GM12864 (cell line): ENCODE measurements at places on chromosomes 12 and 14.
A peak's percentile ranks its signal among the peaks of the same experiment; 100 is the strongest.

DNA sequence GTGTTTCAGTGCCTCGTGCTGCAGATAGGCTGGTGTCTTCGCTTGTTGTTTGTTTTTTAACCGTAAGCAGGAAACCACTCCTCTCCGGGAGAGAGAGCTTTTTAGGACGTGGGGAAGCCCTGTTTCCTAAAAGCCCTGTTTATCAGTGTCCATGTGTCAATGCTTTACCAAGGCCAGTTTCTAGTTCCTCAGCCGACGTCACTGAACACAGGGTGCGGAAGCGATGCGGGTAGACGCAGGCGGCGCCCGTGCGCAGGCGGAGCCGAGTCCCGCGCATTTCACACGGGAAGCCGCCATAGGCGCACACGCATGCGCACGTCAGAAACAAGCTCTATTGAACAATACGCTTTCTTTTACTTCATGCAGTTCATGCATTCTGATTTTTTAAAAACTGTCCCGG, 79.8 kb downstream of the GLT1D1 start:
- no peak for DNase-seq

DNA sequence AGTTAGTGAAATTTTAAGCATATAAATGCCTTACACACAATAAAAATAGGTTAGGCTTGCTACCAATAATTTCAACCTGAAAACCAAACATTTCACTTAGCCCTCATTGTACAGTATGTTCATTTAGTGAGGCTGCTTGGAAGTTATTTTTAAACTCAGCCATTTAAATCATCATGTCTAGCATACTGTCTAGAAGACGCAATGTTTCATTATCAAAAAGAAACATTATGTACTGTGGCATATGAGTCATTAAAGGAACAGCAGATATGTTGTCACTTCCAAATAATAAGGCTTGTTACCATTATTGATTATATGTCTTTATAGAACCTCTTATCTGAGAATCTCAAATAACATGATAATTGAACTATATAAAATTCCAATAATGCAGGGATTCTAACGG, 304.7 kb downstream of the RMST start:
- DNase-seq, result no peak

DNA sequence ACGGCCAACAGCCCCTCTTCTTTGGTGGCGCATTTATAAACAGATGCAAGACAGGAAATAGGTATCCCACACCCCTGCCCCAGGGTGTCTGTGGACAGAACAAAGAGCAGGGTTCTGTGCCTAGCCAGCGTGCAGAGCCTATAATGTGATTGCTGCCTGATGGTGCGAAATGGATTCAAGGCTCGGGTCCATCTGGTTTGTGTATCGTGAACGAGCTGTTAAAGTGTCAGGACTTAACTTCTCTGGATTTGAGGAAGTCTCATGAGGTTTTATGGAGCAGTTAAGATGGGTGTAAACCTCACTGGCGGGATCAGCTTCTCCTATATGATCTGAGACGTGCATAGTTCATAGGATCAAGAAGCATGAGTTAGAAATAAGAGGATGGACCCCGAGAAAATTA, 388.7 kb upstream of the TBX3 start:
- DNase-seq, result no peak

DNA sequence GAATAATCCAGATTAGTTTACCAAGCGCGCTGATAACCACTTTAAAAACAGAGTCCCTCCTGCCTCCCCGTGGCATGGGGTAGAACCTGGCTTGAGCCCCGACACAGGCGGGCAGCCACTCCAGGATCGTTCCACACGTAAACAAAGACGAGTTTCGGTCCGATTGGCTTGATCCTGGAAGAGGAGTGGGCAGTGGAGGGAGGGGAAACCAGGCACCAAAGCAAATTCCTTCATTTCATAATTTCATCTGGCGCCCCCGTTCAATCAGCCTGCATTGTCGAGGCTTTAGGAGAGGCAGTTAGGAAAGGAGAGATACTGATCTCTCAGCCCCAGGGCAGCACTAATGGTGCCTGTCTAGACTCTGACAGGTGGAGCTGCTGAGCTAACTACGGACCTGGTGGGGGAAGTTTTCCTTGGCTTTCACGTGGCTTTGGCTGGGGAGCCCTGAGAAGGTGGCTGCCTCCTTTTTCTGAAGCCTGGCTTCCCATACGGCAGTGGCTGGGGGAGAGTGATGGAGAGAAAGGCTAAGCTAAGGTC, 751 bp upstream of the GPRC5A start:
- DNase-seq, result no peak

DNA sequence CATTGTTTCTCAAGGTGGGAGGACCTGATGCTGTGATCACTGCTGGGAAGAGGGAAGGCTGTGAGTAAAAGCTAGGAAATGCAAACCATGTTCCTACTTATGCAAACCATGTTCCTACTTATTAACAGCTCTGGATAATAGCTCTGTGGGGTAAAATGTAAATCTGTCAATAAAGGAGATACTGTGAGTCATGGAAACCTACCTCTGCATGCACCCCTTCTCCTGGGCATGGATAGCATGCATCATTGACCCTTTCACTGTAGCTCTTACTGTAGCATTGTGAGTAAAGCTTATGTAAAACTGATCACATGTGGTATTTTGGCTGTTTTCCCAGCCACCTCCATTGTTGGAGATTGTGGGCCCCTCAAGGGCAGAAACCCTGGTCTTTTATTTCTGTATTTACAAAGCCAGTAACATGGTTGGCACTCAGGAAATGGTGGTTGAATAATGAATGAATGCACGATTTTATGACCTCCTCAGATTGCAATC, 253.7 kb downstream of the GRIN2B start:
- DNase-seq, result no peak

DNA sequence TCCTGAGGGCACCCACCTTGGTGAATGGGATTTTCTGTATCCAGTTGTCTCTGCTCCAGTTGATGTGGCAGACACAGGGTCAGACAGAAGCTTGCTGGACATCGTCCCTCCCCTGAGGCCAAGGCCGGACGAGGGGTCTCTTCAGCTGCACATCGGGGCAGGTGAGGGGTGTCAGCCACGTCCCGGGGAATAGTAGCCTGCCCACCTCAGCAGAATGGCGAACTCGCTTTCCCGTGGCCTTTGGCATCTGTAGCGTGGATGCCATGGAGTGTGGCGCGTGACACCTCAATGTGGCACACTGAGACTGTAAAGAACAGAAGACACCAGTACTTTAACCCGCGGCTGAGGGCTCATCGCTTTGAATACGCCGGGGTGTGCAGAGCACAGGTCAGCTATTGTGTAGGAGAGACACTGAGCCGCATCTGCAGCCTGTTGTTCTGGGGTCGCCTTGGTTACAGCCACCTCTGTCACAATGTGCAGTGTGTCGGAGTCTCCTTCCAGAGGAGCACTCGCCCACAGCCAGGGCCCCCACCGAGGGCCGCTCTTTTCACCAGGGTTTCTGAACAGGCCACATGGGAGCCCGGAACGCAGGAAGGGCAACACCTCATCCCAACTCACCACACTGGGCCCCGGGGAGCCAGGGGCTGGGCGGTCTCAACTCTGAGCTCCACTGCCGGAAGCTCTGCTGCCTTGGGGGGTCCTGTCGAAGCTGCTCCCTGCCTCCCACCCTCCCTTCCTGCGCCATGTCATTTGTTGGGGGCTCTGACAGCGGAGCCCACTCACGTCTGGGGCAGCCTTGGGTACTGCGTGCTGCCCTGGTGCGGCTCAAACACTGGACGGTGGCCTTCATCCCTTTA, 77.0 kb downstream of the ADGRD1 start:
- no peak for DNase-seq

DNA sequence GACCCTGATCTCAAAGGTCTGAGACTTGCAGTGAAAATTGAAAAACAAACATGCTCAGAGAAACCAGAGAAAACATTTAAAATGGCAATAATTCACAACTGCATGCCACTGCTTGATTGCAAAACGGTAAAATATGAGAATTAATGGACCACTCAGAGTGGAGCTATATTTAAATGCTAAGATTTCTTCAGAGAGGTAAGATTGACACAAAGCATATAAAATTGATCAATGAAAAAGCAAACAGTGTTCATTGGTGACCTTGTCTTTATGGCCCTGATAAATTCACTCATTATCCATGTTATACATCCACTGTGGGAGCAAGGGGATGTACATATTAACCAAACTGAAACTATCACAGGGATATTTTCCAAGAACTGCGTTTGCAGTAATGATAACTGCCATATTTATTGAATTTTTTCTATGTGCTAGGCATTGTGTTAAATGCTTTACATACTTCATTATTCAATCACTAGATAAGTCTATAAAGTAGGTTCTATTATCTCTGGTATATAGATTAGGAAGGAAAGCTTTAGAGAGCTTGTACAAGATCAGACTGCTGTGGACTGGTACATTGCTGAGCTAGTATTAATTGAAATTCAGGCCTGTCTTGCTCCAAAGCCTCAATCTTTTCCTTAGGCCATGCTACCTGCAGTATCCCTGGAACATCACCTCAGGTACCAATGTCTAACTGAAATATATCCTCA, 113.9 kb upstream of the LMO3 start:
- DNase-seq, result no peak

DNA sequence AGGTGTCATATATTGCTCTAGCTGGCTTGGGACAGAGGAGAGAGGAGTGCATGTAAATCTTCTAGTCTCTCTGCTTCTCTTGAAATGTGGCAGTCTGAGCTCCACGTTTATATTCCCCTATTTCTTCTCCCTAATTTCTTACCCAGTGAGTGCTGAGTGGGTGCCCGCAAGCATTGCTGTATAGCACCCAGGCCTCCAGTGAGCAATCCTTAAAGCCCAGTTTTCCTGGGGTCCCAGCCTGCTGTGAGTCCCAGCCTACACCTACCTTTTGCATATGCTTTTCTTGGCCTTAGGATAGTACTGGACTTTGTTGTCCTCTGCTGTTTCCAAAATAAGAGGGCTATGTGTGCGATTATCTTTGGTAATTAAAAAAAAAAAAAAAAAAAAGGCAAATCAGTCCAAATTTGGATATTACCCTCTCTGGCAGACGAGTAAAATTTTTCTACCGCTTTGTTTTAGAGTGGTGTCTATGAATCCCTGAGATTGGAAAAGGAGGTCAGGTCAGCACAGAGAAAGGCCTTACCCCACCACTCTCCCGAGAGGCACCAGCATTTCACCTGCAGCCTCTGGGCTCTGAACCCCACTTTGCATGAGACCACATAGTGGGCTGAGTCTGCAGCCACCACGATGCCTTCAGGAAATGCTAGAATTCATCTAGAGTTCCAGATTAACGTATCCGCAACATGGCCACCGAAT, 1.1 kb downstream of the MGST1 start:
- DNase-seq, result no peak

GRCh38 chr14:24435192-24435810, 5.5 kb downstream of the KHNYN start:
- no peak for DNase-seq

DNA sequence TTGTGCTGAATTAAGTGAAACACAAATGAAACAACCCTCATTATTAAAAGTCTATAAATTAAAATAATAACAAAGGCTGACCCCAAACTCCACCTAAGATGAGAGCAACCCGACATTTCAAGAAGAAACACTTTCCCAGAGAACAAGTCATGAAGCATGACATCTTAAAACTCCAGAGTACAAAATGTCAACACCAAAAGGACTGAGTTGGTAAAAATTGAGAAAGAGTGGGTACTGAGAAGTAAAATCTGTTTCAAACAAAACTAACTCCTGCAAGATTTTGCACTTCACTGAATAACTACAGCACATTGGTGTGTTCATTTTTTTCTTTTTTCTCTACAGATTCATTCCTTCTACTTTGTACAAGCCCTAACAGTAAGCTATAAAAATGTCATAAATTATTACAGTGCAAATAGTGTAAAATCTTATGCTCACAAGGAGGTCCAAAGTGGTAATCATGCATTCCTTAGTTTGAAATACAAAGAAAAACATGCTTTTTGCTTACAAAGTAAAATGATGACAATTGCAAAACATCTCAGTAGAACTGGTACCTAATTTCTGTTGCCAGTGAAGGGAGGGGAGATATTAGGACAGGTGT, 31.8 kb downstream of the SLC35F4 start:
- DNase-seq, result no peak

DNA sequence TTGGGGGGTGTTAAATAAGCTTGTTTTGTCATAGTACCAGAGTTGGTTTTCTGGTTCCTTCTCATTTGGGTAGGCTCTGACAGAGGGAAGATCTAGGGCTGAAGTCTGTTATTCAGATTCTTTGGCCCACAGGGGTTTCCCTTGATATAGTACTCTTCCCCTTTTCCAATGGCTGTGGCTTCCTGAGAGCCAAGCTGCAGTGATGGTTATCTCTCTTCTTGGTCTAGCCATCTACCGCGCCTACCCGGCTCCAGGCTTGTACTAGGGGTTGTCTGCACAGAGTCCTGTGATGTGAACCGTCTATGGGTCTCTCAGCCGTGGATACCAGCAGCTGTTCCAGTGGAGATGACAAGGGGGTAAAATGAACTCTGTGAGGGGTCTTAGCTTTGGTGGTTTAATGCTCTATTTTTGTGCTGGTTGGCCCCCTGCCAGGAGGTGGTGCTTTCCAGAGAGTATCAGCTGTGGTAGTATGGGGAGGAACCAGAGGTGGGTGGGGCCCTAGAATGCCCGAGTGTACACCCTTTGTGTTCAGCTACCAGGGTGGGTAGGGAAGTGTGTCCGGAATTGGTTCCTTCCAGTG, 209.7 kb downstream of the GPHN start:
- no peak for DNase-seq

DNA sequence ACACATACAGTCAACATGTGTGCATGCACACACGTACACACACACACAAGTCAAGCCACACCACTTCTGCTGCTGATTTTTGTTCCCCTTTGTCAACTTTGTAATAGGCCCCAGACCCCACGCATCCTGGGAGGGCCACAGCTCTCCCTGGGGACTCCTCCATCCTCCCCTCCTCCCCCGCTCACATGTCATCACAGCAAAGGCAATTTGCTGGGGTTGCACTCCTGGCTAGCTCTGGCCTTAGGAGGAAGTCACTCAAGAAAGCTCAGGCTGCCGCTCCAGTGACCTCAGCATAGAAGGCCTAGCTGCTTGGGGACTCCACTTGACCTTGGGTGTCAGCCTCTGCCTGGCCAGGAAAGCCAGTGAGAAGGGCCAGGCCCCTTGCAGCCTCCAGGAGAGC, 27.2 kb downstream of the NGB start:
- no peak for DNase-seq

DNA sequence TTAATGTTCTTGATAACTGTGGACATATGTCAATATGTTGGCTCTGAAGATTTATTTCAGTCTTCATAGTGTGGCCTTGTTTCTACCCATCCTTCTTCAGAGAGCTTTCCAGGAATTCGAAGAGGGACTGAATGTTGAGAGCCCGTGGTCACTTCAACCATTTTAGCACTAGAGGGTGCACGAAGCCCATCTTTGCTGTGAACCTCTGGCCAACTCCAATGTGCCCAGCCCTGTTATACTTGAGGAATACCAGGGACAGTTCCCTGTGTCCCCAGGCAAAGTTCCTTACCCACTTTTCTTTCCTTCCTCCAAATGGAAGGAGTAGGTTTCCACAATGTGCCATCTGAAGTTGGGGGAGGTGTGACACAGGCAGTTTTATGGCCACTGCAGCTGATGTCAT, 603.5 kb downstream of the RPL10L start:
- DNase-seq, result no peak

GRCh38 chr12:107329569-107330324, 236.4 kb upstream of the CRY1 start:
- DNase-seq, result no peak

- DNase-seq, result peak; percentile 93
Measured at GRCh38 chr12:4119157-4119761, 154.3 kb upstream of the CCND2 start.

- no peak for DNase-seq
Measured at GRCh38 chr12:98998697-98999299, 353.7 kb downstream of the APAF1 start.
